DMS153 (cell line): ENCODE measurements at places on chromosomes 4 and X.

- DNase-seq: no peak
These were observed 62.8 kb downstream of the LRBA start for GRCh38 chr4:150952167-150952845.

DNA sequence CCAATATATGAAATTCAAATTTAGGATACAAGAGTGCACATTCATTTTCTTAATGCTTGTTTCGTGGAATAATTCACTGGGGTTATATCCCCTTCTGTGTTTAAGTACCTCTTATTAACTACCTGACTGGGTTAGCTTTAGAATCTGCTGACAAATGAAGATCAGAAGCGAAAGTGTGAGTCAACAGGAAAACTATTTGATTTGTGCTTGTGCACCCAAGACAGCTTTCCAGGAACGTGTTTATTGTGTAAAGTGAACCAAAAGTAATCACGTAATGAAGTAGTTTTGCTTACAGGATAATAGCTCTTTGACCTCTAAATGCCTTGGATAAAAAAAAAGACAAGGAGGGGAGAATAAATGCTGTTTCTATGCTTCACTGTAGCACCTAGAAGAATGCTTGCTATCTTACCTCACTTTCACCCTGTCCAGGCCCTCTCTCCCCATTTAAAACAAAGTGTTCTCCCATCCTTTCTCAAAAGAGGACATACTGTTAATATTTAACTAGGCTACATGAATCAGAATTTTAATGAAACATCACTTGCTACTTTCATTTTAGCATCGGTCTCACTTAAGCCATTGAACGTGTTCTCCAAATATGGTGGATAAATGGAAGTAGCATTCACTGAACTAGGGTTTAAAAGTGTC, 141.9 kb downstream of the THOC2 start:
- DNase-seq: no peak

GRCh38 chr4:6881908-6882307, 27.7 kb upstream of the TBC1D14 start:
- no peak for DNase-seq

- no peak for DNase-seq
These were observed 62.5 kb downstream of the FSTL5 start for GRCh38 chr4:162101337-162101736.

DNA sequence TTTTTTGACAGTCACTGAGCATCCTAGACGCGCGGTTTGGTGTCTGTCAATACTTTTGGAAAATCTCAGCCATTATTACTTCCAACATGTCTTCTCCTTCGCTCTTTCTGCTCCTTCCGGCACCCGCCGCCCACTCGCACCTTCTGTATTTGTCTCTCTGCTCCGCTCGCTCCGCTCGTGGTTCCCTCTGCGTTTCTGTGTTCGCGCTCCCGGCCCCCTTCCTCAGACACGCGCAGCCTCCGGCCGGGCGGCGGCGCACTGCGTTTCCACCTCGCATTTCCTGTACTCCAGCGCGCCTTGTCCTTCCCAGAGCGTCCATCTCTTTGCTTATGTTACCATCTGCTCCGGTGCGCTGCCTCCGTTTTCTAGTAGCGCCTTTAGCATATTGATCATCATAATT, 21.1 kb downstream of the PDE6B start:
- DNase-seq: no peak

DNA sequence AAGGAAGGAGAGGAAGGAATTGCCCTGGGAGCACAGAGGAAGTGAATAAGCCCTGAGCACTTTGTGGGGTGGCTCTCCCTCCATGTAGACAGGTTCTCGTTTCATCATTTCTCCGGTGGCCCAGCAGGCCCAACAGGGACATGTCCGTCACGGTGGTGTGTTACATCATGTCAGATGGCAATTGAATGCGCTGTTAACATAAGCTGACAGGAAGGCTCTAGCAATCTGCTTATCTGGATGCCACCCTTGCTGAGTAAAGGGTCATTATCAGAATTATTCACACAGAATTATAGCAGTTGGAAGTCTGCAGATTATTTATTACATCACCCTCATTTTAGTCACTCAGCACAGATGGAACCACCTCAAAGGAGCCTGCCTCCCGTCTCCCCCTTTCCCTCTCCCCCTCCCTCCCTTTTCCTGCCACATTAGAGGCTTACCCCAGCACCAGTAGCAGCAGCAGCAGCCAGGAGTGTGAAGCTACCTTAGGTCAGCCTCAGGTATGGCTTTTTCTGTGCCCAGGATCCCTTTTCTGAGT, 124.3 kb upstream of the TRIM2 start:
- DNase-seq: no peak

DNA sequence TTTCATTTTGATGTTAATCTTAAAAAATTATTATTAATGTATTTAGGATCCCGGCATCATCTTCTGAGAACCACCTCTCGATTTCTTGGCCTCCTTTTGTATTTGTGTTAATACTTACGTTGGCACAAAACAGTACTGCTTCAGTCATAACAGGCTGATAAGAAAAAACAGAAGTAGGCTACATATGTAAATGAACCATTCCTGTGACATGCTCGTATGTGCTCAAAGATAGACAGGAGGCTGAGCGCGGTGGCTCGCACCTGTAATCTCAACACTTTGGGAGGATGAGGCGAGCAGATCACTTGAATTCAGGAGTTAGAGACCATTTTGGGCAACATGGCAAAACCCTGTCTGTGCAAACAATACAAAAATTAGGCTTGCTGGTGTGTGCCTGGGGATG, 109.4 kb upstream of the H2AZ1 start:
- no peak for DNase-seq

DNA sequence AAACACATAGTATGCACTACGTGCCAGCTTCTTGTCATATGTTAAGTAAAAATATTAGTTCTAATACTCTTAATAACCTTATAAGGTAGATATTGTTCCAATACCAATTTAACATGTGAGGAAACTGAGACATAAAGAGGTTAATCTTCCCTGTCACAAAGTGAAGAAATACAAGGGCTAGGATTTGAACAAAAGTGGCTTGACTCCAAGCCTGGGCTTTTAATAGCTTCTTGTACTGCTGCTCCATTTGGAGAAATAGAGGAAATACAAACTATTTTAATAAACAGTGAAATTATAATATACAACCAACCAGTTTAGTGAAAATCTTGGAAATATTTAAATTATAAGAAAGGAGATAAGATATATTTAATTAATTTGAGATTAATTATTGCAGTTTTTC, 33.2 kb downstream of the TLL1 start:
- no peak for DNase-seq

GRCh38 chr4:188704288-188704687, 565.0 kb downstream of the TRIML1 start:
- DNase-seq: no peak

DNA sequence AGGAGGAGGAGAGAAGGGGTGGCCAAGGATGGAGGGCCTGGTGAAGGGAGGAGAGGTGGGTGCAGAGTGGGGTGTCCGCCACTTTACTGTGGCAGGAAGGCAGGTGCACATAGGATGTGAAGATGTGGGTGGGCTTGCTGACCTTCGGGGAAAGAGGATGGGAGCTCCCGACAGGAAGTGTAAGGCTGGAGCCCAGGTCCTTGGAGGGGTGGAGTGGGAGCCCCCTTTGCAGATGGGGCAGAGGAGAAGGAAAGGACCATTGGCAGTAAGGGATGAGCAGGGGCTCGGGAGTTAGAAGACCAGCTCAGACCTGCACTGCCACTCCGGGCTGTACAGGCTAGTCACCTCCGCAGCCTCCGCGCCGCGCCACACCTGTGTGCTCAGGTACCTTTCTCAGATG, 89.5 kb downstream of the EVC start:
- DNase-seq: no peak

DNA sequence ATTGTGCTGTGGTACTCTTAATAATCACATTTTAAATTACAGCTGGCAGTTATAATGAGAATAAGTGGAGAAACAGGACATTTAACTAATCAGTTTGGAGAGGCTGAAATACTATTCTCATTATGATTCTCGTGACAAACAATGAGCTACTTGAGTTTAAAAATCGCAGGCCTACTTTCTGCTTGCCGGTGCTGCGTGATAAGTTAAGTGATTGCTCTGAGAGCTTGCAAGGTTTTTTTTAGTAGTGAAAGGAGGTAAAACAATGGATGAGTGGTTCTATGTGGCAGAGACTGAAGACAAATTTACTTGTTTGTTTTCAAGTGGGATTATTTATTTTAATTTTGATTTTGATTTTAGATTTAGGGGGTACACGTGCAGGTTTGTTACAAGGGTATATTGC, 114.0 kb downstream of the RAPGEF2 start:
- no peak for DNase-seq

DNA sequence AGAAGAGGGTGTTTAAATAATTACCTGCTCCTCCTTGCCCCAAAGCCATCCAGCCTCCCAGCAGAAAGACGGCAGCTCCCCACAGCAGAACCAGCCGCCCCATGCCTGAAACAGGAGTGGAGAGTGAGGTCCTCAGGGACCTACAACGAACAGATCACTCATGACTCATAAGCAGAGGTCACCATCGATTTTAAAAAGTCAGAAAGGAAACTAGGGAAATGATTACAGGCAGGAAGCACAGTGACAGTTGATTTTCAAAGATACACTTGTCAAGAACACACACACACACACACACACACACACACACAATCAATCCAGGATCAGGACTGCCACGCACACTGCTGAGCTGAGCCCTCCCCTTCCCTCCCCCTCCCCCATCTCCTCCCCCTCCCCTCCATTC, at the start of gene CRLF2:
CRLF2 (minus strand) TSS at position 118 of the 400 bp plus-strand sequence; CDS start at position 103, 15 bp downstream.
- no peak for DNase-seq

DNA sequence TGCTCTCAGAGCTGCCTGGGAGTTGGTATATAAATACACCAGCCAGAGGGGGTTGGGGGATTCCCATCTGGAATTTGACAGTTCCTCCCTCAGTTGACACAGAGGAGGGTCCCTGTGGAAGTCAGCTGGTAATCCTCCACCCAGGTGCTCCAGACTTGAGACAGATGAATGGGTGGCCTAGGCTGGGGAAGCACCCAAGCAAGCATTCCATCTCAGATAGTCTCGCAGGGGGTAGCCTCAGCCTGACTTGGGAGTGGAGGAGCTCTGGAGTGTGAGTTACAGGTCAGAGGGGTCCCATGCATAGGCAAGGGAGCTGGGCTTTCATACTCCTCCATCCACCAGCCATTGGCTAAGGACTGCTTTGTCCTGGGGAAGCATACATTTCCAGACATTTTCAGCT, 229.3 kb upstream of the BCOR start:
- no peak for DNase-seq

GRCh38 chrX:44915361-44915868, 42.4 kb downstream of the KDM6A start:
- no peak for DNase-seq

GRCh38 chrX:39581411-39581810, 516.3 kb downstream of the BCOR start:
- no peak for DNase-seq

DNA sequence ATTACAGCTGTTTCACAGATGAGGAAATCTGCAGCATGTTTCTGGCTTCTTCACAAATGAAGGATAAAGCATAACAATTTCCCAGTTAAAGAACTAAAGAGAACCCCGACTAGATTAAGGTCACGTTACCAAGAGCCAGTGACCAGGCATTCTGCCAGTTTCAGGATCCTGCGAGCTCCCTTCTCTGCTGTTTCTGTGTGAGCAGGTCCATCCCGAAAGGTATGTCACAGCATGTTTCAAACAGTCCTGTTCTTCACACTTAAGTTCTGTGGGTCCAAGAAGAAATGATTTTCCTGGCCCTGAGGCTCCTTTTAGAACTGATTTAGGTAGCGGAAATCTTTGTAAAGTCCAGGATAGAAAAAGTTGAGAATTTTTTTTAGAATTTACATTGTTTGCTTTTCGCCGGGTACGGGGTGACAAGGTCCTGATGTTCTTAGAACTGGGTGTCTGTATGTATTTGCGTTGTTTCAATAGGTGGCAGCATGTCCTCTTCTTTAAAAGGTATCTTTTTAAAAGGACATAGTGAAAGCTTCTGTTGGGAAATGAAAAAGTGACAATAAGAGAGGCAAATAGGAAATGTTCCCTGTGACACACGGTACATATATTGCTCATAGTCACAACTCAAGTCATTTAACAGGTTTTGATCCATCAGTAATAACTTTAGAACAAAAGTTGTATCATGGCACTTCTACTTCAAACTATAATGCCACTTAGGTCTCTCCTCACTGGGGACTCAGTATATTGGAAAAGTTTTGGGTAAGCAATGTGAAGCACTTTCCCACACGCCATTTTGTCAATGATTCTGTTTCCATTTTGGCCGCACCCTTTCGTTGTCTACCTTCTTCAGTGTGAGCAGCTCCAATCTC, 18.4 kb downstream of the IL21 start:
- DNase-seq: no peak

- no peak for DNase-seq
These were observed 198.9 kb upstream of the PPP1R2C start for GRCh38 chrX:42976746-42977366.

DNA sequence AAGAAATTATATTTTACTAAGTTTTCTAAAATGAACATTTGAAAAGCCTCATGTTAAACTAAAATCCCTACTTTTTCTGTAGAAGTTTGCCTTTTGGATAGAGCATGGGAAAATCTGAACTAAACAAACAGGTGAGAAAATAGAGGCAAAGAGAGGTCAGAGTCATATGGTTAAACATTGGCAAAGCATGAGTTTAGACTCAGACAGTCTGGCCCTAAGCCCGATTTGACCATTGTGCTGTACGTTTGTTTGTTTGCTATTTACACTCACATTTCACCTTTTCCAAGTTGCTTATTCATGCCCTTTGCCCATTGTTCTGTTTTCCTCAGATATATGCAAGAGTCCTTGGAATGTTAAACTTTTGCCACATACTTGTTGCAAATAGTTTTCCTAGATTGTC, 85.4 kb downstream of the TIGD2 start:
- DNase-seq: no peak

DNA sequence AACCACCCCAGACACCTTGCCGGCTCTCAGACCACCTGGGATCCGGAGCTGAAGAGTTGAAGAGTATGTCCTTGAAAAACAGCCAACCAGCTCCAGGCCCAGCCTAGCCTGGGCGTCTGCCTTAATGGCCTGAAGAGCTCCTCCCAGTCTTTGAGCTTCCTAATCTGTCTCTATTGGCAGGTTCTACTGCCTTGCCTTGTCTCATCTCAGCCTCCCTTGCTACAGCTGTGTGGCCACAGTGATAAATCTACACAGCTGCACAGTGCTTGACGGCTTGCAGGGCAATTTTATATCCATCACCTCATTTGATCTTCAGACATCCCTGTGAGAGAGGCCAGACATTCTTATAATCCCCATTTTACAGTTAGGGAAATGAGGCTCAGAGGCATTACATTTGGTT, 19.9 kb downstream of the AWAT2 start:
- no peak for DNase-seq

GRCh38 chrX:4932790-4933189, 1219.3 kb upstream of the PRKX start:
- no peak for DNase-seq

- no peak for DNase-seq
These were observed 168.1 kb downstream of the SCFD2 start for GRCh38 chr4:53197772-53198142.
